PC-3 (cell line): ENCODE measurements at places on chromosomes 2 and 18.

- no peak for DNase-seq
These were observed 95.5 kb downstream of the LTBP1 start for GRCh38 chr2:33042265-33042664.

GRCh38 chr2:28257182-28257581 is 135.5 kb upstream of the FOSL2 start:
- no peak for DNase-seq

GRCh38 chr2:56473524-56473923 is 289.7 kb downstream of the CCDC85A start:
- DNase-seq = no peak

GRCh38 chr2:15687720-15688119 is 96.1 kb downstream of the DDX1 start:
- DNase-seq = no peak
